T-helper 1 cell treated with Interleukin-12 subunit alpha and Interleukin-12 subunit beta and Interleukin-4 antibody, amounts not matched to agents 30 ng/mL and 1 ng/mL, for 36 hours (primary cell): ENCODE measurements at places on chromosomes 4 and X. TPM values are rescaled to one million over a fixed set of nuclear protein-coding genes. Genes with fewer than 3 reads are reported as not detected.

The AFAP1 gene
- total RNA-seq = 5.7 and 5.9 TPM in 2 replicates

The POF1B gene
- 0.12 and 0.29 TPM in 2 replicates for total RNA-seq

The P2RY4 gene
- total RNA-seq = 0.34 TPM in 1 of 2 replicates, not detected in the other

The FAAH2 gene
- 13.1 and 16.1 TPM in 2 replicates for total RNA-seq

The HSFX2 gene
- total RNA-seq = 0.59 TPM in 1 of 2 replicates, not detected in the other

The PRR32 gene
- not detected in 2 replicates for total RNA-seq
